KBM-7 (cell line): ENCODE measurements at places on chromosomes 6 and 20.
A peak's percentile ranks its signal among the peaks of the same experiment; 100 is the strongest.

DNA sequence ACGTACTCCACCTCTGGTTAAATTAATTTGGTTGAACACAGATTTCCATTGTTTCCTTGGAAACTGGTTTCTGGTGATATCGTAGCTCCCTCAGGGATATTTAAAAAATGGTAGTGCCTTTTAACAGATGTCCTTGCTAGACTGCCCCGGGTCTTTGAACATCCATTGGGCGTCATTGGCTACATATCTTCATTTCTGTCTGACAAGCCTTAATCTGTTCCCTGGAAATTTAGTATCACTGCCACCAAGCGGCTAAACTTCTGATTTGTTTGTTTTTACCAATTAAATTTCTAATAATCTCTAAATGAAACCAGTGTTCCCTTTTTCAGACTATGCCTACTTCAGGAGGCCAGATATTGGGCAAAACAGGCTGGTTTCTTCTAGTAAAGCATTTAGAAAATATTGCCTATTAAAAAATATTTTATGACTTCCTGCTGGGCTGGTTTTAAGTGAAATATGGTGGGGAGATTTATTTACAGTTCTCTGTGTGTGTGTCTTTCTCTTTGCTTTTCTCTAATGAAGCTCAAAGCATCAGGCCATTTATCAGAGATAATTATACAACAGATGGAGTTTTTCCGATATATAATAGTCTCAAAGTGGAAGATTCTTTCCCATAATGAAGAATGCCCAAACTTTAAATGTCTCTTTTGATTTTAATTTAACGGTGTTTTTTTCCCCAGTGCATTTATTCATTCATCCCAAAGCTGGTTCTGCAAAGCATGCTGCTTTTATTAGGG lies 249.5 kb downstream of the ZFAND3 start:
- DNase-seq: no peak

DNA sequence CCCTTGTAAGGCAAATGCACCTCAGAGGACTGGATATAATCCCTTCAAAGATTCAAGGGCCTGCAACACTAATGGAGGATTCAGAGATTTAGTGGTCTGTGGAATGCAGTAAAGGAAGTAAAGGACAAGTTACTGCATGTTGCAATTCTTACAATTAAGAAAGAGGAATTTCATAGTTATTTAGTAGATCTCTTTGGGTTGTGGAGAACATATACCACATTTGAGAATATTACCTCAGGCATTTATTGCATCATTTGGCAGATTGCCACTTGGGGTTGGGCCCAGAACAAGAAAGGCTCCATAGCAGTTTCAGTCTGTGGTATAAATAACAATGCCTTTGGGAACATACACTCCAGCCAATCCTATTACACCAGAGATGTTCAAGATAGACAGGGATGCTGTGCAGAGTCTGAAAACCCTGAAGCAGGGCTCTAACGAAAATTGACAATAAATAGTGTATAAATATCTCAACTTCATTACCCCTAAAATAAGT lies 20.9 kb upstream of the EPM2A start:
- peak; percentile 35 for DNase-seq

DNA sequence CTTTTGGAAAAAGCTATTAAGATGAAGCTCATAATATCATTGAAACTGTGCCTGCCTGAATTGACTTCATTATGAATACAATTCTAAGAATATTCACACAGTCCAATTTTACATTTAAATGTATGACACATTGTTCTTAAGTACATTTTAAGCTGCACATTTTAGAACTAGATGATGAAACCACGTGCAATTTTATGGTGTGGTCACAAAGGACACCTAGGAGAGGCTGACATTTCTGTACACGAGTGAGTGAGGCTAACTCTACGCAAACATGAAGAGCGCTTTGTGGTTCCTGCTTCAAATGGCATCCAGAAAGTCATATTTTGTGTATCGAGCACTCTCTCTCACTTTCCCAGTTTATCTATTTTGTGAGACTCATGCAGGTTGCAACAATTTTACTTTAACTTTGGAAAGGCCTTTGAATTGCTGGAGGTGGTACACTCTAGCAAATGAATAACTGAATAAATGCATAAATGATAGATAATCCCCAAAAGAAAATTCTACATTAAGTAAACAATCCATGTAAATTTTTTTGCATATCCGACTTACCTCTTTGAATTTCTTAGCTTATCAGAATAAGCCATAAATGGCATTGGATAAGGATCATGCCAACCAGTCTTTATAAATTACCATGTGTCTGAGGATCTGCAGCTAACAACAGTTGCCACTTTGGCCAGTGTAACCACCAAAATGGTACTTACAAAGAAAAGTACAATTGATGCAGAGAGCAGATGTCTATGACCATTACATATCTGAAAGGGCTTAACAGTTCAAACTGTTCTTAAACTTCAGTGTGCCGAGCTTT lies 97.3 kb downstream of the NRSN1 start:
- DNase-seq: no peak

DNA sequence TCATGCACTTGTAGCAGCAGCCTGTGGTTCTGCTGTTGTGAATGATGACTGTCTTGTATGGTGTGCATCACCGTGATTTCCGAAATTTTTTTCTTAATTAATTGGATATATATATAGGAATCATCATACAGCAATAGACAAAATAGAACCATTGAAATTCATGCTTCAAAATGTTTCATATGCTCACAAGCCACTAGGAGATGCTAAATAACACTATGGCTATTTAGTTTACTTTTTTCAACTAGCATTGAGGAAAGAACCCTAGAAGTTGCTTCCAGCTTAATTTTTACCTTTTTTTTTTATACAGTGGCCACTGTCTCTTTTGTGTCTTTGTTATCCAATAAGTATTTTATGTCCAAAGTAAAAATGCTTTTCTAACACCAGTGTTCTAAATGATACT lies 485.4 kb downstream of the CDKAL1 start:
- no peak for DNase-seq

DNA sequence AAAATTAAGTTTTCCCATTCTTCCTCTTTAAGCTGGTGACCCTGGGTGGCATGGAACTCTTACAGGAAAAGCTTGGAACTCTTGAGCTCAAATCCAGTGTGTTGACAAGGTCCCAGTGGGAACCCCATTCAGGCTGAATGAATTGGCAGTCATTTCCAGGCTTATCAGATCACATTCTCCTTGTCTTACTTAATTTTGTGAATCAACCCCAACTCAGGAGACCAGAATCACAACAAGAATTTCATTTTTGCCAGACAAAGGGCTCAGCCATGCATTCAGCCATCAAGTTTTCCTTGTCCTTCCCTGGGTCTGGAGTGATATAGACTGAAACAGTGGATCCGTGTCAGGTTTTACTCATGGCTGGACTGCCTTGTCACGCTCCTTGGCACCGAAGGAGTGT lies 92.1 kb upstream of the EEF1E1 start:
- no peak for DNase-seq

DNA sequence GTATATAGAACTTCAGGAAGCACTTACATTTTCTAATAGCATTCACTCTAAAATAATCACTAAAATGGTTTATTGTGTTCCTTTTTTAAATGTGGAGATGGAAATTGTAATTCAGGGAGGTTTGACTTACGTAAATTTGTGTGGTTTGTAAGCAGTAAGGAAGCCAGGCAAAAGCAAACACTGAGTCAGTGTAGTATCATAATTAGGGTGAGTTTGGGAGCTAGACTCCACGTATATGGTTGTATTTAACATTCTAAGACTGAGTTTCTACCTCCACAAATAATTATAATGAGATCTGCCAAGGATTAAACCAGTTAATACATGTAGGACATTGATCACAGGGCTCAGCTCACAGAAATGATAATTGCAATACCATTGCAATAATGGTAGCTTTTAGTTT lies 425.5 kb downstream of the CBLN4 start:
- no peak for DNase-seq

GRCh38 chr6:33822575-33823395 lies 19.0 kb upstream of the MLN start:
- peak; percentile 48 for DNase-seq
